Activated CD4-positive, alpha-beta T cell treated with anti-CD3 and anti-CD28 coated beads, Interleukin-2, amount 50 U/mL, for 4 hours (primary cell): ENCODE measurements at places on chromosomes 11 and 22.

- DNase-seq: no peak
Observed at GRCh38 chr22:36540867-36541642, 12.1 kb upstream of the EIF3D start.

DNA sequence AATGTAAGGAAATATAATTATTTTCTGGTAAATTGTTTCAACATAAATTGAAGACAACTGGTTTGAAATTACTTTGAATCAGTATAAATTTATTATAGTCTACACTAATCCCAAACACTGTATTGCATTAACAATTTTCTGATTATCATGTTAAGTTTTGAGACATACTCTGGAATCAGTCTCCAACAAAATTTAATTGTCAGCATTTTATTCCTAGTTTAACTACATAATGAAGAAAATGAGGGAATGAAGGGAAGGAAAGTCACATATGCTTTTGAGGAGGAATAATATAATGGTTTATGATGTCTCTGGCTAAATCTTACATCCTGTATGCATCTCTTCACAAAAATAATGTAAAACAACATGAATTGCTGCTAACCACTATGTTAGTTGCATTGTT is 14.2 kb downstream of the OR52E1 start:
- DNase-seq: no peak

- DNase-seq: no peak
Observed at GRCh38 chr22:44317886-44318637, 5.3 kb upstream of the SHISAL1 start.

DNA sequence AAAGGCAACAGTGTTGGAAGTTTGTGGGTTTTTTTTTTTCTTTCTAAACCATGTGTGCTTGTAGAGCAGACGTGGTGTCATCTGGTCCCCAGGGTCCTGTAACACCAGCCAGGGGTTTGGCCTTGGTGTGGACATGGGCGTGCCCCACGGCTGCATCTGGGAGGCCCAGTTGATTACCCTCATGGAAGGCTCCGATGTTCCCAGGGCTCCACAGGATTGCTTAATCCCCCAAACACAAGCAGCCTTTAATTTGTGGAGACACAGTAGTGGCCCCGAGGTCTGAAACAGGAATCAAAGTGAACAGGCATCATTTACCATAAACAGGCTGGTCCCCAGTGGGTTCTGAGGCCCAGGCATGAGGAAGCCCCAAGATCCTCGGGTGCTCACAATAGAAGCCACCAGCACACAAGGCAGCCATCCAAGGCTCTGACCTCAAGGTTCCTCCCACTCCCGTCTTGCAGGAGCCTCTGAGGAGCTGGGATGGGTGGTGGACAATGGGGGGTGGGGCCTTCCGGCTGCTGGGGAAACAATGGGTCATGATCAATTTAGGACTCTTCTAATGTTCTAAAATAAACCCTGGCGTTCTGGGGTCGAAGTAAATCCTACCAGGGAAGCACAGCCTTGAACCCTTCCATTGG is 115.0 kb upstream of the CD82 start:
- DNase-seq: no peak

DNA sequence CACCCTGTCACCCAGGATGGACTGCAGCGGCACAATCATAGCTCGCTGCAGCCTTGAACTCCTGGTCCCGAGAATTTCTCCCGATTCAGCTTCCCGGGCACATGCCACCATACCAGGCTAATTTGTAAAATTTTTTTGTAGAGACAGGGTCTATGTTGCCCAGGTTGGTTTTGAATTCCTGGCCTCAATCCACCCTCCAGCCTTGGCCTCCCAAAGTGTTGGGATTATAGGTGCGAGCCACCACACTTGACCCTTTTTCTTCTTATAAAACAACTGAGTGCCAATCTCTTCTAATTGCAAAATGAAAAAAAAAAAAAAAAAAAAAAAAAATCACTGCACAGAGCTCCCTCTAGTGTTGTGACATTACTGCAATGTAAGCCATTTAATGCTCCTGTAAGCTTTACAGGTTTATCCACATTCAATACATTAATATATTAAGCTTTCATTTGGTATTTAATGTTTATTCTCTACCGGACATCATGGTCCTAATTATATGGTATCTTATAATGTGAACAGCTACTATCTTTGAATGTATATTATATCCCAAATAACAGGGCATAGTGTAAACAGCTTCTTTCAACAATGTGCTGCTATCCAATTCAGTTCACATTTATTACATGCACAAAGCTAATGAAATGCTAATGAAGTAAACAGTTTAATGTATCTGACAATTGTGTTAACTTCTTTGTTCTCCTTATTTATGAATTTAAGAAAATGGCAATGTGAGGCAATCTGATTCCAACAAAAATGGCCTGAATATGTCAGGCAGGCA is 44.6 kb downstream of the COPB1 start:
- no peak for DNase-seq

GRCh38 chr11:10669258-10670033 is 24.1 kb downstream of the IRAG1 start:
- DNase-seq: no peak

- DNase-seq: no peak
Observed at GRCh38 chr22:45571089-45571488, 68.4 kb downstream of the FBLN1 start.
